ENCODE measurements at places on chromosomes 7 and 10.

DNA sequence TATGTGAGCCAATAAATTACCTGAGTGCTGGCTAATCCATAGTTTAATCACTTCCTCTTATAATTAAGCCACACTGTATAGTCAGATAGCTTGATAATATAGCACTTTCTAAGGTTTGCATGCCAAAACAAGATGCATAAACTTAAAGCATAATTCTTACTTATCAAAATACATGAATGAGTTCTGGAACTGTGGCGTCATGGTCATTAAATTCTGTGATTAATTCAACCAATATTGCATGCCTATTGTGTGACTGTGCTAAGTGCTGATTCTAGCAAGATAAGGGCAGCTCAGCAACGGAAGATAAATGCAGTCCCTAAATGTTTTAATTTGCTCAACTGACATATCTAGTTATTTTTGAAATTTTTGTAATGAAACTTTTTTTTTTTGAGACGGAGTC is 29.7 kb downstream of the HOXA1 start:
- DNase-seq = no peak

DNA sequence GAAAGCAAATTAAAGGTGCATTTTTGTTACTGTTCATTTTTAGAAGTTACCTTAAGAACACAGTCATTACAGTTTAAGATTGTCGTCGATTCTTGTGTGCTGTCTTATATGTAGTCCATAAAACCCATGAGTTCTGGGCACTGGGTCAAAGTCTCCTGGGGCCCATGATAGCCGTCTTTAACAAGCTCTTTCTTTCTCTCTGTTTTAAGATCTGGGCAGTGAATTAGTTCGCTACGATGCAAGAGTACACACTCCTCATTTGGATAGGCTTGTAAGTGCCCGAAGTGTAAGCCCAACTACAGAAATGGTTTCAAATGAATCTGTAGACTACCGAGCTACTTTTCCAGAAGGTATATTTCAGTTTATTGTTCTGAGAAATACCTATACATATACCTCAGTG is 90.7 kb upstream of the CAPZA2 start:
- DNase-seq = no peak

- no peak for DNase-seq
These were observed 28.1 kb upstream of the HERPUD2 start for GRCh38 chr7:35723011-35723410.

- no peak for DNase-seq
These were observed 105.4 kb upstream of the BET1 start for GRCh38 chr7:94109556-94109955.

GRCh38 chr7:87944547-87944946 is 10.5 kb downstream of the ADAM22 start:
- DNase-seq = no peak

- DNase-seq = no peak
These were observed 37.0 kb upstream of the PDCD4 start for GRCh38 chr10:110834629-110835301.

Data from NCI-H774 (cell line).